Stimulated activated CD8-positive, alpha-beta memory T cell treated with anti-CD3 and anti-CD28 coated beads, Interleukin-4, amount 100 ng/mL, for 24 hours (primary cell): ENCODE measurements at places on chromosomes 12 and 14.

- DNase-seq = no peak
Observed at GRCh38 chr12:131340616-131341210, 370.2 kb upstream of the SFSWAP start.

DNA sequence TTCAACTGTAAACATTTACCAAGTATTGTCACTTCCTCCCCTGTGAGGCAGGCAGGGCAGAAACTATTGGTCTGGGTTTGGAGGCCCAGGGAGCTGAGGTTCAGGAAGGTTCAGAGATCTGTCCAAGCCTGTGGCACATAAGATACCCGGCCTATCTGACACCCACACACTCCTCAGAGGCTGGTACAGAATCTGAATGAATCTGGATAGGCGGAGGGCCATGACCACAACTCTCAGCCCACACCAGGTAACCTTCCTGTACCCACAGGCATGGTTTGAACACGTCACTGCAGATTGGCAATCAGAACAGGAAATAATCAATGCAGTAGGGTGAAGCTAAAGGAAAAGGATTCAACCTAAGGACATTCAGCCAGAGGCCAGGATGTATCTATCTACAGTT lies 92.8 kb upstream of the TMCC3 start:
- DNase-seq = no peak

GRCh38 chr12:95089462-95089861 lies 16.0 kb upstream of the NR2C1 start:
- DNase-seq = no peak

GRCh38 chr12:47722941-47723631 lies 2.2 kb downstream of the ENDOU start:
- no peak for DNase-seq

GRCh38 chr12:67795236-67795635 lies 146.7 kb downstream of the DYRK2 start:
- DNase-seq = no peak
